ENCODE measurements at places on chromosomes 13 and 19. TPM values are rescaled to one million over a fixed set of nuclear protein-coding genes. Genes with fewer than 3 reads are reported as not detected.

DNA sequence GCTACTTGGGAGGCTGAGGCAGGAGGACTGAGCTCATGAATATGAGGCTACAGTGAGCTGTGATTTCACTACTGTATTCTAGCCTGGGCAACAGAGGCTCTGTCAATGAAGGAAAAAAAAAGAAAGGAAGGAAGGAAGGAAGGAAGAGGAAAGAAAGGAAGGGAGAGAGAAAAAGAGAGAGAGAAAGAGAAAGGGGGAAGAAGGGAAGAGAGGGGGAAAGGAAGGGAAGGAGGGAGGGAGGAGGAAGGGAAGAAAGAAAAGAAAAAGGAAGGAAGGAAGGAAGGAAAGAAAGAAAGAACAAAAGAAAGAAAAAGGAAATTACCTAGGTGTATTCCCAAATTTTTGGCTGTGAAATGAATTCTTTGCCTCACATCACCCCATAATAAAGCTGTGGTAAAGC is 7.2 kb upstream of the RFX2 start:
- no peak for DNase-seq

ZNF578 gene
- 4.0 TPM for polyA plus RNA-seq

DNA sequence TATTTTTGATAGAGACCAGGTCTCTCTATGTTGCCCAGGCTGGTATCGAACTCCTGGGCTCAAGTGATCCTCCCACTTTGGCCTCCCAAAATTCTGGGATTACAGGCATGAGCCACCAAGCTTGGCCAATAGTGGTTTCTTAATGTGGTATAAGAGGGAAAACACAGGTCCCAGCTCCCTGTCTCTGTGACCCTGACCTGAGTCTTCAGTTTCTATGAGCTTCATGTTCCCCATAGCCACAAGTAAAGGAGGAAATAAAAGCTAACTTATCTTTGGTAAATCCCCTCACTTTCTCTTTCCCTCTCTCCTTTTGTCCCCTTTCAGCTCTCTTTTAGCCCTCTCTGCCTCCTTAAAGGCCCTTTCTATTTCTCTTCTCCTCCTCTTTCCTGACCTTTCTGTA is 50.3 kb downstream of the ABCC4 start:
- DNase-seq = no peak

DNA sequence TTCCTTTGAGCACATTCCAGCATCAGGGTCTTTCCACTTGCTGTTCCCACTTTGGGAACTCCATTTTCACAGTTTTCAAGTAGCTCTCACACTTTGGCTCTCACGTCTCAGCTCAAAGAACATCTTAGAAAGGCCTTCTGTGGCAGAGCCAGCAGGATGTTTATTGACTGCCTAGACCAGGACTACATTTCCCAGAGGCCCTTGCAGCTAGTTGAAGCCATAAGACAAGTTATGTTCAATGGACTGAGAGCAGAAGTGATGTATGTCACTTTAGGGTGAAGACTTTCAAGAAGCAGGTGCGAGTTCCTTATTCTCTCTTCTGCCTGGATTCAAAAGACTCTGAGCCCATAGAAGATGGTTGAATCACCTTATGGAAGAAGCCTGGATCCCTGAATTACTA is 4.3 kb upstream of the HAUS5 start:
- DNase-seq = no peak

- no peak for DNase-seq
These were observed 114.8 kb upstream of the MIR17HG start for GRCh38 chr13:91232716-91233115.
